ENCODE measurements at places on chromosomes 1 and 21. TPM values are rescaled to one million over a fixed set of nuclear protein-coding genes. Genes with fewer than 3 reads are reported as not detected.

DNA sequence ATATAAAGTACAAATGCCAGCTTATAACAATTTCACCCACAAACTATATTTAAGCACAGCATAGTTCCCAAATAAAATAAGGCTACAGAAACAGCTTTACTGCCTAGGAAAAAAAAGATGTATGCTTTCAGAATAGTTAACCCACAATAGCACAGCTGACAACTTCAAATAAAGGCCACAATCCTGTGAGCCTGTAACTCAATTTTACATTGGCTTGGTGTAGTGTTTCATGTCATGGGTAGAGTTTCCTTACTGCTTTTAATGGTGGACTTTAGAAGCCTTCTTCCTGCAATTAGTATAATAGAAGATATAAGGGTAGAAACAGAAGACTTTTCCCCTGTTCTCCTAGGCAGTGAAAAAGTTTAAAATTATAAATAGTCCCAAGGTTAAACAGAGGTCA lies 44.3 kb upstream of the ZC3H11B start:
- DNase-seq, result no peak

Gene IPP
- 18.4 TPM for total RNA-seq

DNA sequence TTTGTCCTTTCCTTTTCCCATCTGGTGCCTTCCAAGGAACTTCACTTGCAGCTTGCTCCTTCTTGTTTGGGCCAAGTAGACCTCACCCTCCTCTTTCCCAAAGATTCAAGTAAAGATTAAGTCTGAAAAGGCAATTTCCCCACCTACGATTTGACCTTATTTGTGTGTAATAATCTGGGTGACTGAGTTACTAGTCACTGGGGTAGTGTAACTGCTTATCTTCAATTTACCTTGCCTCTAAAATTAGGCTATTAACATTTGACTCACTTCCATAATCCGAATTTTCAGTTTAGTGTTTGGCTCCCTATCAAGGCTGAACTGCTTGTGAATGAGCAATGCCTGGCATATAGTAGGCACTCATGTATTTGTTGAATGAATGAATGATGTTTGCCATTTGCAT lies 59.6 kb downstream of the PLA2G4A start:
- DNase-seq, result no peak

- DNase-seq, result no peak
Measured at GRCh38 chr21:31543191-31543590, 116.3 kb upstream of the SOD1 start.

GRCh38 chr1:159532922-159533321 lies 2.9 kb downstream of the OR10J5 start:
- DNase-seq, result peak; percentile 40

GRCh38 chr1:214670098-214670497 lies 67.1 kb downstream of the CENPF start:
- peak; percentile 58 for DNase-seq

GRCh38 chr1:74505928-74506710 lies 6.3 kb downstream of the LRRC53 start:
- no peak for DNase-seq

- DNase-seq, result no peak
Measured at GRCh38 chr1:167219194-167219593, 1.5 kb upstream of the POU2F1 start.

- DNase-seq, result no peak
Measured at GRCh38 chr1:33443080-33443704, 12.3 kb upstream of the PHC2 start.

DNA sequence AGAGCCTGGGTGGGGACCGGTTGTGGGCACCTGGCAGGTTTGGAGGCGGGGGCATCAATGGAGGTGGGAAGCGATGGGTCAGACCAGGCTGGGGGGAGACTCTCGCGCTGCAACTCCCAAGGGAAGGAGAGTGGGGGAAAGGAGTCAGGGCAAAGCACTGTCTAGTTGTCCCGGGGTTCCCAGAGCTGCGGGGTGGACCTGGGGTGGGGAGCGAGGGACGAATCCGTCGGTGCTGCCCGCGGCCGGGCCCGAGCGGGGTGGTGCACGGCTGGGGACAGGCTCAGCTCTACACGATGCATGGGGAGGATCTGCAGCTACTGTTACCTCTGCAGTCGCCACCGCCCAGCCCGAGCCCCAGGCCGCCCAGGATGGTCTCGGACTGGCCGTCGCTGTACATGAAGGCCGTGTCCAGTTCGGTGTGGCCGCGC lies 427 bp downstream of the AKR7A2 start:
- no peak for DNase-seq

GRCh38 chr1:228340686-228341449 lies 65.8 kb downstream of the TRIM11 start:
- no peak for DNase-seq

- no peak for DNase-seq
Measured at GRCh38 chr1:10897981-10898728, 101.7 kb upstream of the CASZ1 start.

DNA sequence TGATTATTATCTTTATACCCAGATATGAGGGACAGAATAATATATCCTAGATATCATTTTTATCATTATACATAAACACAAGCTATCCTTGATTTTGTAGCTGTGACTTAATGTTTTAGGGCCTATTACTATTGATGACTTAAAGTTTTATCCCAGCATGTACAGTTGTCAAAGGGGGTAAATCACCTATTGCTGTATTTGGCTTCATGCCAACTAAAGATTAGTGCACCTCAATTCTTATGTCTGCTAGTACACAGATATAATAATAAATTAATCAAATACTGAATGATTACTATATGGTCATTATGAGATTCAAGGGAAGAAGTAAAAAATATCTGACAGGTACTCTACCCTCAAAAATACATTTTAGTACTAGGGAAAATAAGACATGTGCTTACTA lies 84.0 kb downstream of the SYT14 start:
- no peak for DNase-seq

Gene OLIG2
- total RNA-seq, result not detected

GRCh38 chr1:20982316-20982715 lies 194.4 kb downstream of the EIF4G3 start:
- no peak for DNase-seq

Gene VHLL
- not detected for total RNA-seq

DNA sequence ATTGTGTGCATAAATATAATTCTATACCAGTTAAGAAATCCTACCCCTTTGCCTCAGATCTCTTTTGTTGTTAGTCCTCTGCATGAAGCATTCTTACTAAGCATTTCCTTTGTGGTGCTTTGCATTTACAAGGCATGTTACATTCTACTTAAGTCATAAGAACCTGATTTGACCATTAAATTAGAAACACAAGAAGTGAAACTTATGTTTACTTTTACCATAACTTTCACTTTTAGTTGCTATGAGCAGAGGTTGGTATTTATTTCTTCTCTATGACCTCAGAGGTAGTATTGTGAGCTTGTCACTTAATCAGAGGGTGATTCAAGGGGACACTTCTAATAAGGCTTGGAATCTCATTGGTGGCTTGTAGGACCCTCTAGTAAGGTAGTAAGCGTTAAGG lies 9.0 kb downstream of the FAM20B start:
- peak; percentile 58 for DNase-seq

Gene SPRR2E
- not detected for total RNA-seq

Gene ADGRL2
- 117 TPM for total RNA-seq

- DNase-seq, result peak; percentile 94
Measured at GRCh38 chr1:47184090-47184821, 5.6 kb downstream of the PDZK1IP1 start.

DNA sequence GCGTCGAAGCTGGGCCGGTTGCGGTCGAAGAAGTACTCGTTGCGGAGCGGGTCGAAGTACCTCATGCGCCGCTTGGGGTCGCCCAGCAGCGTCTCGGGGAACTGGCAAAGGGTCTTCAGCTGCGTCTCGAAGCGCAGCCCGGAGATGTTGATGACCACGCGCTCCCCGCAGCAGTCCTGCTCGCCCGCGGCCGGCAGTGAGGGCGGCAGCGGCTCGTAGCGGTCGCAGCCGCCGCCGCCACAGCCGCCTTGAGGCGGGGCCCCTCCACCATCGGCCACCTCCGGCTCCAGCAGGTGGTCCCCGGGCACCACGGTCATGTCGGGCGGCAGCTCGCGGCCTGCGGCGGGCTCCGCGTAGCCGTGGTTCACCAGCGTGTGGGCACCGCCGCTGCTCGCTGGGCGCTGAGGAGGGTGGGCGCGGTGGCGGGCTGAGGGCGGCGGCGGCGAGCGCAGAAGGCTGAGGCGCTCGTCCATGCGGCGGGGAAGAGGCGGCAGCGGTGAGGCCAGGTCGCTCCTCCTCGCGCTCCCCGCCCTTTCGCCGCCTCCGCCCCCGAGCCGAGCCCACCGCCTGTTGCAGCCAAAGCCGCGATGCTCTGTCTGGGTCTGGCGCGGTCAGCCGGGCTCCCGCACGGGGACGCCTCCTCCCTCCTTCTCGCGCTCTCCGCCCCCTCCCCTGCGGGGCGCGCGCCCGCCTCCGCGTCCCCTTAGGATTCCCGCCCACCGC lies at the start of gene KCNA3:
Gene KCNA3, minus strand, starts transcription at position 604 of the 723 bp plus-strand sequence. Its CDS starts 131 bp downstream, at position 473.
- DNase-seq, result no peak

Gene KCNE1
- not detected for total RNA-seq

- DNase-seq, result no peak
Measured at GRCh38 chr1:90074566-90074965, 79.7 kb downstream of the ZNF326 start.

DNA sequence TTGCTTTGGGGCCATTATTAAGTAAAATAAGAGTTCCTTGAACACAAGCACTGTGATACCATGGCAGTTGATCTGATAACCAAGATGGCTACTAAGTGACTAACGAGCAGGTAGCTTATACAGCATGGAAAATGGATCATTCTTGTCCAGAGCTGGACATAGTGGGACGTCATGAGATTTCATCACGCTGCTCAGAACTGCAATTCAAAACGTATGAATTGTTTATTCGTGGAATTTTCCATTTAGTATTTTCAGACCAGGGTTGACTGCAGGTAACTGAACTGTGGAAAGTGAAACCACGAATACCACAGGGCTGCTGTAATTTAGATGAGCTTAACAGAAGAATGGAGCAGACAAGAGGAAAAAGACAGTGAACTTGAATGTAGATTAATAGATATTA lies 38.9 kb downstream of the CCDC18 start:
- peak; percentile 68 for DNase-seq

DNA sequence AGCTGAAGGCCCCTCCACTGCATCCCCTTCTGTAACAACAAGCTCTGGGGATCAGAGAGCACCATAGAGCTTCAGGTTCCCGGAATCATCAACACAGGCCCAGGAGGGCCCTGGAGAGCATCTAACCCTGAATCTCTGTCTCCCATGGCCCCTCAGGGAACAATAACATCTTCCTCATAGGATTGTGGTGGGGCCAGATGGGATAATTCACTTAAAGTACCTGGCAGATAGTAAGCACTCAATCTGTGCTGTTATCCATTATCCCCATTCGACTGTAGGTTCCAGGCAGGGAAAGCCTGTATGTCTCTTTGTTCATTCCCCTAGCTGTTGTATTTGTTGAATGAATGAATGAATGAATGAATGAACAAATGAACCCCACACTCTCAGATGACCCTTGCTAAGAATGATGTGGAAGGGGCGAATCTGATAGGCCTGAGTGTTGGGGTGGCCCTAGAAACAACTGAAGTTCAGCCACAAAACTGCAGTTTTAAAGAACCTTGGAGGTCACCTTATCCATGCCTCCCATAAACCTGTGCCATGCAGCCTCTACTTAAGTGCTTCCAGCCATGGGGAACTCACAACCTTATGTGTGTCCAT lies 14.5 kb downstream of the LAPTM5 start:
- no peak for DNase-seq

Gene RHCE
- total RNA-seq, result 0.15 TPM

Gene LCE6A
- not detected for total RNA-seq

GRCh38 chr1:38923607-38924006 lies 18.0 kb downstream of the RHBDL2 start:
- no peak for DNase-seq

DNA sequence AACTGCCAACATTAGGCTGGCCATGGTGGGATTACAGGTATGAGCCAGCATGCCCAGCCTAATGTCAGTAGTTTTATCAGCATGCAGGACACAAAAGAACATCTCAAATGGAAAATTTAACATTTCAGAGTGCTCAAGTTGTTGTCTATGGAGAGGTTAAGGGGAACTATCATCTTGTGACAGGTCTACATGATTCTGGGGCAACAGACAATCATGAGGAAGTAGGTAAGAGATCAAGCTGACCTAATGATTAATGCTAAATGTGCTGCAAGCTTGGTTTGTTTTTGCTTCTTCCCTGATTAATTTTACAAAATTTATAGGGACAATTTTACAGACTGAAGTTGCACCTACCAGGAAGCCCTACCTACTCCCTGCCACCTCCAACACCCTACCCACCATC lies 36.6 kb downstream of the FMO4 start:
- DNase-seq, result no peak

GRCh38 chr21:25107708-25108107 lies 499.6 kb downstream of the MRPL39 start:
- peak; percentile 94 for DNase-seq

Gene CNR2
- total RNA-seq, result not detected

- DNase-seq, result peak; percentile 3
Measured at GRCh38 chr1:108154314-108154713, 45.8 kb downstream of the SLC25A24 start.

- DNase-seq, result peak; percentile 47
Measured at GRCh38 chr1:68378296-68379084, 71.3 kb downstream of the RPE65 start.

Gene INAVA
- 28.1 TPM for total RNA-seq

DNA sequence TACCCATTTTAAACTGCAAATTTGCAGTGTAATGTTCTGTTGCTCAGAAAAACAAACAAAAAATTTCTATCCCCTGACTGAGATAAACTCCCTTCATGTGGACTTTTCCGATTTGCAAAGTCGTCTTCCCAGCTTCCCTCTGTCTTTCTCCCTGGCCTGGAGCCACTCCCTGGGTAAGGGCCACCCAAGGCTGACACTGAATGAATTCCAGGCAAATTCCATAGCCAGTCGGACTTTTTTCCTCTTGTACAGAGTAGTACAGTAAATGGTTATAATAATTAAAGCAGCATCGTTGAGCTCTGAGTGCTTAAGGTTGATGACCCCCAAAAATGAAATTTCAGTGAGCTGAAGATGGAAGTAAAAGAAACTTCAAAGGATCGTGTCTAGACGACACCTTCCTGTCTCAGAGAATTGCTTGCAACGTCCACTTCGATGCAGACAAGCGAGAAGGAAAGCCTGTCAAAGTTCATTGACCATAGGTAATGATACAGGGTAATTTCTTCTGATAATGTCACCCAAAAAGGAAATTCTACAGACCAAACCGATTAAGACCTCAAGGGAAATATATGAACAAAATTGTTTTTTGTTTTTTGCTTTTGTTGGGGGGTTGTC lies 33.6 kb upstream of the LHX8 start:
- no peak for DNase-seq

DNA sequence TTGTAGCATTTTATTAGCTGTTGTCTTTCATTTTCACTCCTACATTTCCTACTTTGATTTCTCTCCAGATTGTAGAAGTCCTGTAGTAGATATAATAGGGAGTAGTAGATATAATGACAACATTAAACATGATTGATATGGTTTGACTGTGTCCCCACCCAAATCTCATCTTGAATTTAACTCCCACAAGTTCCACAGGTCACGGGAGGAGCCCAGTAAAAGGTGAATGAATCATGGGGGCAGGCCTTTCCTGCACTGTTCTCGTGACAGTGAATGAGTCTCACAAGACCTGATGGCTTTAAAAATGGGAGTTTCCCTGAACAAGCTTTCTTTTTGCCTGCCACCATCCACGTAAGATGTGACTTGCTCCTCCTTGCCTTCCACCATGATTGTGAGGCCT lies 7.5 kb upstream of the PRDX6 start:
- DNase-seq, result no peak

GRCh38 chr21:32347977-32348376 lies 44.8 kb downstream of the URB1 start:
- no peak for DNase-seq

- peak; percentile 42 for DNase-seq
Measured at GRCh38 chr21:41958886-41959563, 5.2 kb upstream of the C2CD2 start.

Gene ITLN2
- total RNA-seq, result not detected
